Activated CD4-positive, alpha-beta T cell treated with anti-CD3 and anti-CD28 coated beads, Interleukin-2, amount 10 ng/mL, durations not matched to agents 7 days and 5 days (primary cell): ENCODE measurements at places on chromosomes 4 and X.

DNA sequence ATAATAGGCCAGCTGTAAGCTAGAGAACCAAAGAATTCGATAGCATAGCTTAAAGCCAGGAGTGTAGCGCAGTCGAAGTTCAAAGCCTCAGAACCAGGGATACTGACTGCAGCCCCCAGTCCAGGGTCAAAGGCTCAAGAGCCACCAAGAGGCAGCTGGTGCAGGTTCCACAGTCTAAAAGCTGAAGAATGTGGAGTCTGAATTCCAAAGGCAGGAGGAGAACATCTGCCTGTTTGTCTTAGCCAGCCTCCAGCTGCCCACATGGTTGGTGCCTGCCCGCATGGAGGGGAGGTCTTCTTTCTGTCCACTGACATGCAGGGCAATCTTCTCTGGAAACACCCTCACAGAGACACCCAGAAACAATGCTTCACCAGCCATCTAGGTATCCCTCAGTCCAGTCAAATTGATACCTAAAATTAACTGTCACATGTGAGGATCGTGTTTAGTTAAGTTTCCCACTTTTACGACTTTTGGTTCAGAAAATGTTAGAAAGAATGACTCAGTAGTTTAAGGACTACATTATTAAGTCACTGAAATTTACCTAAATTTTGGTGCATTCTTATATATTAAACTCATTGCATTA, 52.8 kb upstream of the RHOH start:
- no peak overlapping the region for H3K27ac ChIP-seq
- no peak overlapping the region for H3K4me3 ChIP-seq
- no peaks in the 10 kb centered on the region for H3K27me3 ChIP-seq
- H3K36me3 ChIP-seq = peaks cover 60% of the 10 kb centered on the region
- DNase-seq = no peak

DNA sequence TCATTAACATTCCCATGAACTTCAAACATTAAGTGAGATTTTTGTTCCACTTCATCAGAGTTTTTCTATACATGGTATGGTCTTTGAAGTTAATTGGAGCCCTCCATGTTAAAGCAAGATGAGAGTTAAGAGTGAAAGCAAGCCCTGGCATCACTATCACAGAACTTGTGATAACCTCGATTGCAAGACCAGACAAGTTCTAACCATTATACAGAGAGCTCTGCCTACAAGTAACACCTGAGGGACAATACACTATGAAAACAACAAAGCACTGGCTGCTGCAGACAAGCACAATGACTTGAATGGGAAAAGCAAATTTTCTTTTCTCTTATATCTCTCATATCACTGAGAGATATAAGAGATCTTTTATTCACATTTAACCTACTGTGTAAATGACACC, 126.6 kb upstream of the GYPA start:
- no peak overlapping the region for H3K27ac ChIP-seq
- no peak overlapping the region for H3K4me3 ChIP-seq
- H3K27me3 ChIP-seq = no peaks in the 10 kb centered on the region

GRCh38 chr4:1927675-1928074, 56.5 kb downstream of the NSD2 start:
- H3K4me3 ChIP-seq = no peak overlapping the region
- H3K36me3 ChIP-seq = peaks cover 46% of the 10 kb centered on the region
- DNase-seq = no peak
- H3K27me3 ChIP-seq = no peaks in the 10 kb centered on the region
- peaks cover 5% of the 10 kb centered on the region for H3K4me1 ChIP-seq

DNA sequence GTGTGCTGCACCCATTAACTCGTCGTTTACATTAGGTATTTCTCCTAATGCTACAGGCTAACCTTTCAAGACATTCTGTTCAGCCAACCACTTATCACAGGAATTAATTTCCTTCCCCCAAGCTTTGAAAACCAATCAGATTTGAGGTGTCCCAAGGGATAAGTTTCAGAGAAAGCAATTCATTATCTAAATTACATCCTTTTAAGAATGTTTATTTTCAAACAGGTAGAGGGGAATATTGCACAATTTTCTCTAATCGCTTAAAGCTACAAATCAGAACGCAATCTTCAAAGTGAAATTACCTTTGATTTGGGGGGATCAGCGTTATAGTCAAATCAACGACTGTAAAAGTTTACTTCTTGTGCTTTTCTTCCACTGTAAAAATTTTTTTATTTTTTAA, 1.6 kb downstream of the CLOCK start:
- peaks cover 55% of the 10 kb centered on the region for H3K4me1 ChIP-seq
- H3K36me3 ChIP-seq = peaks cover 2% of the 10 kb centered on the region
- peaks cover 25% of the 10 kb centered on the region for H3K27me3 ChIP-seq
- peak overlapping the region; percentile 88 for H3K4me3 ChIP-seq

DNA sequence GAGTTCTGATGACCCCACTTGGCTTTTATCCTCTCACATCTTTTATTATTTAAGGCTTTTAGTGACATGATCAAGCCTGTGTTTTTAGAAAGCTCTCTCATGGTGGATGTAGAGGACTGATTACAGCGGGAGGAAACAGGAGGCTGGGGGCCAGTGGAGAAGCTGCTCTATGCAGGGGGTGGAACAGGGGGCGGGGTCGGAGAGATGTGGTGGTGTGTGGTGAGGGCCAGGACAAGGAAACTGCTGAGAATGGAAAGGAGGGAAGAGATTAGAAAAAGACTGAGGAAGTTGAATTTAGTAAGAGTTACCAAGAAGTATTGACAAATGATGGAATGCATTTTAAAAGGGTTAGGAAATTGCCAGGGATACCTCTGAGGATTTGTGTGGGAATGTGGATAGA, 292.2 kb downstream of the ZIC3 start:
- no peaks in the 10 kb centered on the region for H3K4me1 ChIP-seq
- no peaks in the 10 kb centered on the region for H3K36me3 ChIP-seq
- no peak for DNase-seq
- no peak overlapping the region for H3K4me3 ChIP-seq
- H3K27ac ChIP-seq = no peak overlapping the region

DNA sequence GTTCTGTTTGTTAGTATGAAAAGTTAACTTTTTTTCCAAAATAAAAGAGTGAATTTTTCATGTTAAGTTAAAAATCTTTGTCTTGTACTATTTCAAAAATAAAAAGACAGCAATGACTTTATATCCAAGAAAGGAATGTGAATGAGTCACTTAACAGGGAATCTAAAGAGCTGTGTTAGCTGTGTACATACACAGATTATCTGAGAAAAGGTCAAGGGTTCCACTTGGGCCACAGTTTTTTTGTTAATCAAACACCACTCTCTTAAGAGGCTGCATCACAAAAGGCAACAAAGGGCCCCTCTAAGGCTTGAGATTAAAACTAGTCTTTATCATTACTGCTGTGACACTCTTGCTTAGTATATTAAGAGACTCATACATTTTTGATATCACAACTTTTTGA, 82.1 kb downstream of the FIP1L1 start:
- DNase-seq = no peak
- H3K27me3 ChIP-seq = no peaks in the 10 kb centered on the region
- peaks cover 49% of the 10 kb centered on the region for H3K36me3 ChIP-seq

DNA sequence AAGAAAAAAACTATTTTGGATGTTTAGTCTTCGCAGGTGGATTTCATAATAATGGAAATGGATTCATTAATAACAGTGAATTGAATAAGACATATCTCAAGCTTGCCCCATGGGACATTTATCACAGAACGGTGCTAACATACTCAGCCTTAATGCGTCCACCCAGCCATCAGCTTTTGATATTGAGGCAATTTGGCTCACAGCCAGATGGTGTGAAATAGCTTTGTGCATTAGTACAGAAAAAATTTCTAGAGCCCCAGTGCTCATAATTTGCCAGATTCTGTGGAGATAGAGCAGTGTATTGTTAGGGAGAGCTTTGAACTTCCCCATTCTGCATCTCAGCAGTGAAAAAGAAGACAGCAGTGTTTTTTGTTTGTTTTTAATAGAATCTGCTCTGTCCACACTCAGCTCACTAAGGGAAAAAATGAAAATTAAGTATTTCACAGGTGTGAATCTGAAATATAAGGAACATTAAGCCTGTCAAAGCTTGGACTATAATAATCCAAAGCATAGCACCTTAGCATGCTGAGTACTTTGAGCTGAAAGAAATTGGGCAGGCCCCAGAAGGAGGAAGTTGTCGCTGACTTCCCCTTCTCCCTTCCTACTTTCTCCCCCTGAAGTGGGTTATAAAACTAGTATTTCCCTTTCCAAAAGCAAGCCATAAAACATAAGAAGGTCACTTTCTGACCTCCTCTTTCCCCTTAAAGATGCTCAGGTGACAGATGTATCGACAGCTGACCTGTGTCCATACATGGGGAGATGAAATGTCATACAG, 295.8 kb downstream of the MAGEB5 start:
- DNase-seq = no peak
- no peak overlapping the region for H3K4me3 ChIP-seq
- H3K4me1 ChIP-seq = no peaks in the 10 kb centered on the region
- no peak overlapping the region for H3K27ac ChIP-seq
- H3K36me3 ChIP-seq = no peaks in the 10 kb centered on the region

GRCh38 chr4:4267981-4268380, 20.0 kb upstream of the TMEM128 start:
- no peaks in the 10 kb centered on the region for H3K27me3 ChIP-seq
- H3K4me3 ChIP-seq = no peak overlapping the region
- H3K27ac ChIP-seq = peak overlapping the region; percentile 25
- DNase-seq = no peak
- H3K36me3 ChIP-seq = peaks cover 41% of the 10 kb centered on the region

DNA sequence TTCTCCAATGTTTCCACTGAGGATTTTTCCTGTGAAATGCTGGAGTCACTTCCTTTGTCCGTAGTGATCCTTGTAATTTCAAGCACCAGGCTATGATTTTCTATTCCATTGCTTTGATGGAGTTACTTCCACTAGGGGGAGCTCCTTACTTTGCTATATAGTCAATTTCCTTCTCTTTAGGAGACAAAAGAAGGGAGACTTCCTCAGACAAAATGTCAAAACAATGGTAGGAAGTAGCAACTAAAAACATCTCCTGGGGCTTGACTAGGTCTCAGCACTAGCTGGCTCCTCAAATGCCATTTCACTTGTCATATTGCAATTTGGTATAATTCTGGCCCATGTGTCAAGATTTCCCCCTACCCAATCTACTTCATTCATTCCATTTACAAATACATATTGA, 24.1 kb downstream of the ZCCHC12 start:
- peak; percentile 10 for DNase-seq
- H3K4me1 ChIP-seq = no peaks in the 10 kb centered on the region
- H3K27me3 ChIP-seq = peaks cover 3% of the 10 kb centered on the region
- H3K36me3 ChIP-seq = no peaks in the 10 kb centered on the region
- no peak overlapping the region for H3K27ac ChIP-seq
- no peak overlapping the region for H3K4me3 ChIP-seq

DNA sequence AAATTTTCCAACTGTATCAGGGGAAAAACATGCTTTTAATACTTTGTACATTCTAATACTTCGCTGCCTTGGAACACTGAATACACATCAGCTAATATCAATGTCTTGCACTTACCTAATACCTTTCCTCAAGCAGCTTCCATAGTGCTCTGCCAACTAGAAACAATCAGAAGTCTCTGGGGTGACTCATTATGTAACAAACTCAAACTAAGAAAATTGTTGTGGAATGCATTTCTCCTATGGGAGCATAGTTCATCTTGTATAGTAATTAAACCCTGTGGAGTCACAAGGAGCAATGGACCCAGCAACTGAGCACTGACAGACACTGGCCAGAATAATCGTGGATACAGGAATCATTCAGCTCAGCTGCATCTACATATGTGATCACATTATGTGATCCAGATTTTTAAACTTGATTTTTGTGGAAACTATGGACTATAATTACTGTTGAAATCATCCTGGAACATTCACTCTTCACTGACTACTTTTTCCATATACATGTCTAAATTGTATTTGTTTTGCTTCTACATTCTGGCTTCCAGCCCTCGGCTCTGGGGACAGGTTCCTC, 496.9 kb downstream of the TMA16 start:
- no peaks in the 10 kb centered on the region for H3K4me1 ChIP-seq
- no peak for DNase-seq
- no peak overlapping the region for H3K27ac ChIP-seq
- no peaks in the 10 kb centered on the region for H3K27me3 ChIP-seq

DNA sequence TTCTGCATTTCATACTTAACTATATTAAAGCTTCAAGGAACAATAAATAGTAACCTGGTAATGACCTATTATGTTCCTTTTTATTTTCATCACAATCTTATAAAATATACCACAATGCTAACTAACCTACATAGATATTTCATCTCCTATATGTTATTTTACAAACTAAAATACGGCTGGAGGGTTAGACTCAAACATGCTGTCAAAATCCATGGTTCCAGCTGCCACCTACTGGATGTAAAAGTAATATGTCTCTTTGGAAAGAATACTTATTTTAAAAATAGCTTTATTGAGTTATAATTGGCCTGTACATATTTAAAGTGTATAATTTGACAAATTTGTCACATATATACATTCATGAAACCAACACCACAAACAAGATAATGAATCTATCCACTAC, 15.0 kb downstream of the RGN start:
- H3K4me3 ChIP-seq = no peak overlapping the region
- no peak overlapping the region for H3K27ac ChIP-seq

DNA sequence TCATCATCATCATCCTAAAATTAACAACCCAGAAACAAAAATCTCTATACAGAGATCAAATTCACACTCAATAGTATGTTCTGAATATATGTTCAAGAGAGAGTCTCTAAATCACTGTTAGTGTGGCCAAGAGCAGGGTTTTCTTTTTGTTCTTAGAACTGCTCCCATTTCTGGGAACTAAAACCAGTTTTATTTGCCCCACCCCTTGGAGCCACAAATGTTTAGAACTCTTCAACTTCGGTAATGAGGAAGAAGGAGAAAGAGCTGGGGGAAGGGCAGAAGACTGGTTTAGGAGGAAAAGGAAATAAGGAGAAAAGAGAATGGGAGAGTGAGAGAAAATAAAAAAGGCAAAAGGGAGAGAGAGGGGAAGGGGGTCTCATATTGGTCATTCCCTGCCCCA, 32.3 kb downstream of the CYBB start:
- no peaks in the 10 kb centered on the region for H3K36me3 ChIP-seq
- no peak overlapping the region for H3K27ac ChIP-seq
- peaks cover 19% of the 10 kb centered on the region for H3K4me1 ChIP-seq
- no peaks in the 10 kb centered on the region for H3K27me3 ChIP-seq
- no peak overlapping the region for H3K4me3 ChIP-seq

GRCh38 chr4:79381161-79381560, 26.9 kb downstream of the GK2 start:
- H3K27me3 ChIP-seq = peaks cover 5% of the 10 kb centered on the region
- no peaks in the 10 kb centered on the region for H3K36me3 ChIP-seq
- DNase-seq = no peak

DNA sequence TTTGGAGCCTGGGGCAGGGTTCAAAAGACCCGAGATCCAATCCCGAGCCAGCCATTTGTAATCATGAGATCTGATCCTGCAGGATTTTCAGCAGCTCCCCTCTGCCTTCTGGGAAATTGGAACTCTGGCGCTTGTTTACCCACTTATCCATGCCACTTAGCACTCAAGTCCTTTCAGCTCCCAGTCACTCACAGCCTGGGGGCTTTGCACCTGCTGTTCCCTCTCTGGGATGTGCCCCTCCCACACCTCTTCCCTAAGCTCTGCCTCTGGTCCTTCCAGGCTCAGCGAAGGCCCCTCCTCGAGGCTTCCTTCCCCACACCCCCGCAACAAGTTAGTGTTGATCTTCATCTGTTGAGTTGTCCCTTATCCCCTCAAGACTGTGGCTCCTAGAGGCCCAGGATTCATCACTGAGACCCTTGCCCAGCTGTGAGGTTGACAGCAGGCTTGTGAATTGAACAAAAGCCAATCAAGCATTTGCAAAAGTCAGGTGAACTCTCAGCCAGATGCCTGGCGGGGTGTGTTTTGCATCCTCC, 99.1 kb upstream of the AFAP1 start:
- H3K4me3 ChIP-seq = no peak overlapping the region
- no peak for DNase-seq
- H3K4me1 ChIP-seq = peaks cover 11% of the 10 kb centered on the region
- H3K27me3 ChIP-seq = peaks cover 8% of the 10 kb centered on the region
- H3K36me3 ChIP-seq = no peaks in the 10 kb centered on the region
